ENCODE measurements at places on chromosomes 6 and 20.

DNA sequence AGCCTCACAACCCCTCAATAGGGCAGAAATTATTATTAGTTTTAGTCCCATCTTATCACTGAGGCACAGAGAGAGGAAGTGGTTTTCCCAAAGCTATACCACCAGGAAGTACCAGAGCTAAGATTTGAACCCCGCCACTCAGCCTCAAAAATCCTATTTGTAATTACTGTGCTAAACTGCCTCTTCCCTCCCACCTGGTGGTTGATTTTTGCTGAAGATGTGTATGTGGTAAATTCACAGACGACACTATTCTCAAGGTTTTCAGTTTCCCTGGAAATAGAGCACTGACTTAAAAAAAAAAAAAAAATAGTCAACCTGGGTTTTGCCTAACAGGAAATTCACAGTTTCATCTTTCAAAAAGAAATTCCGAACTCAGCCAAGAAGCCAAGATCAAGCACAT lies 57.9 kb downstream of the TSHZ2 start:
- DNase-seq: no peak

DNA sequence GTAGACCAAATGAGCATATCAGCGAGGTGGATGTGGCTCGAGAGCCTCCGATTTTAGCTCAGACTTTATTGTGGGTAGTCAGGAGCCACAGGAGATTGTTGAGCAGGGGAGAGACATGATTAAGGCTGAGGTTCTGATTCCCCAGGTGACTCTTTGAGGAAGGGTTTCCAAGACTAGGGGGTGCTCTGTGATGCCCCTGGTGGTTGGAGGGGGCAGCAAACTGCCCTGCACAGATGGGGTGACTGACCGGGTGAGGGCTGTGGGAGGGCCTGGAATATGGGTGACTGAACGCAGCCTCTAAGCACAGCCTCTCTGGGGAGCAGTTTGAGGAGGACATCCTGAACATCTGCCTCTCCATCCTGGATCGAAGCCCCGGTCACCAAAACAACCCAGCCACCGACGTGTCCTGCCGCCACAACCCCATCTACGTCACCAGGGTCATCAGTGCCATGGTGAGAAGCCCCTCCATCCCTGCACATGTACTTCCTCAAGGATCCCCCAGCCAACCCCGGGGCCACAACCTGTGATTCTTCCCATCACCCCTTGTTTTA lies 17.0 kb downstream of the TGM6 start:
- DNase-seq: no peak

GRCh38 chr6:111617149-111617548 lies 11.5 kb upstream of the TRAF3IP2 start:
- no peak for DNase-seq

DNA sequence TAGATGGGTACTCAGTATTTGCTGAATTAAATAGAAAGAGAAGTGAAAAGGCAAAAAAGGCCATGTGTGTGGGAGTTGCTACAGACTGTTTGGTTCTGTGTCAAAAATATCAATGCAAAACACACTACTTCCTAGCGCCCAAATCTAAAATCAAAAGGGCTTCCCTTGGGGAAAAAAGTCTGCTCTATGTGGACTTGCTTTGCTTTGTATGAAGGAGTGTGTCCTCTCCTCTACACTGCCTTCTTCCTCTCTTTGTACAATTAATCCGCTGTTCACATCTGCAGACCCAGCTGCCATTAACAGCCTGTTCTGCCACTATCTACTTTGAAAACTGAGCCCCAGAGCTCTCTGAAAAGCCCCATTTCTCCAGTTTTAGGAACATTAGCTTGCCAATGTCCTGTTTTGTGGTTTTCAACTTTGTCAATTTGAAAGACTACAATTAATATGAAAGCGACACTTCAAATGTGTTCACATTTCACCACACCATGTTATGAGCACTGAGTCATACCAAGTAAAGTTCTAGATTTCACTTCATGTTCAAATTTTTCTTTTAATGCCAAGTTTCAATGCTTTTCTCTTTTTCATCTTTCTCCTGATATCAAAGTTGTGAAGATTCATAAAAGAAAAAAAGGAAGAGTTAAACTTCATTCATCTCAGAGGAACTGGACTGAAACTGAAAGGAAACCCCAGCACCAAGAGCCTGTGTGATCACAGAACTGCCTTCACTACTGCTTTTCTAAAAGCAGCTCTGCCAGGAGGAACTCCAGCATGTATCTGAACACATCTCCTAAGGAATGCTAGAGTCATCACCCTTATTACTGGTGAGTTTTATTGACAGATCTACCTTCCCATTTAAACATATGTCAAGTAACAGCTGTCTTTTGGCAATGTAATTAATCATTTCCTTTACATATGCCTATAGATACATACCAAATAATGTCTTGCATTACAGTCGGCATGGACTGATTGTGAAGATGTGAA lies 102.6 kb downstream of the KIF13A start:
- no peak for DNase-seq

DNA sequence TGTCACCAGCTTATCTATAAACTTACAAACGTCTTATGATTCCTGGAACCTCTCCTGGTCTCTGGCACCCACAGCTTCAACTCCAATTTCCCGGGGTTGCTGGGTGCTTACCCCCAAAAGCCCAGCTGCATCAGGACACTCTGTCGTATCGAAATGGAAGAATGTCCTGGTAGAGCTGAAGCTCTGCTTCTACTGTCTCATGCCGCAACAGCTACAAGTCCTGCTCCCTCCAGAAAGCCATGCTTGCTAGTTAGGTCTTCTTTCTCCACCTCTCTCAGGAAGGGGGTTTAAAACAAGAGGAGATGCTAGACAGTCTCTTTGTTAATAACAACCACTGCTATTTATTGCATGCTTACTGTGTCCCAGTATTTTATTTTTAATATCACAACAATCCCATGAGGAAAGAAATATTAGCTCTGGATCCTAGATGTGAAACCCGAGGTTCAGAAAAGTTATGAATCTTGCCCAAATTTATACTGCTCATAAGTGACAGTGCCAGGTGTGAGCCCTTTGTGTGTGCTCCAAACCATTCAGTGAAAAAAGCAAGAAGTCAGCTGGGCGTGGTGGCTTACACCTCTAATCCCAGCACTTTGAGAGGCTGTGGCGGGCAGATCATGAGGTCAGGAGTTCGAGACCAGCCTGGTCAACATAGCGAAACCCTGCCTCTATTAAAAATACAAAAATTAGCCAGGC lies 82.3 kb upstream of the GCM1 start:
- DNase-seq: no peak

- no peak for DNase-seq
Measured at GRCh38 chr6:11947063-11947462, 65.0 kb upstream of the HIVEP1 start.

GRCh38 chr6:110859335-110859792 lies 15.2 kb upstream of the AMD1 start:
- no peak for DNase-seq

- DNase-seq: no peak
Measured at GRCh38 chr20:3446779-3447178, 24.0 kb upstream of the ATRN start.

DNA sequence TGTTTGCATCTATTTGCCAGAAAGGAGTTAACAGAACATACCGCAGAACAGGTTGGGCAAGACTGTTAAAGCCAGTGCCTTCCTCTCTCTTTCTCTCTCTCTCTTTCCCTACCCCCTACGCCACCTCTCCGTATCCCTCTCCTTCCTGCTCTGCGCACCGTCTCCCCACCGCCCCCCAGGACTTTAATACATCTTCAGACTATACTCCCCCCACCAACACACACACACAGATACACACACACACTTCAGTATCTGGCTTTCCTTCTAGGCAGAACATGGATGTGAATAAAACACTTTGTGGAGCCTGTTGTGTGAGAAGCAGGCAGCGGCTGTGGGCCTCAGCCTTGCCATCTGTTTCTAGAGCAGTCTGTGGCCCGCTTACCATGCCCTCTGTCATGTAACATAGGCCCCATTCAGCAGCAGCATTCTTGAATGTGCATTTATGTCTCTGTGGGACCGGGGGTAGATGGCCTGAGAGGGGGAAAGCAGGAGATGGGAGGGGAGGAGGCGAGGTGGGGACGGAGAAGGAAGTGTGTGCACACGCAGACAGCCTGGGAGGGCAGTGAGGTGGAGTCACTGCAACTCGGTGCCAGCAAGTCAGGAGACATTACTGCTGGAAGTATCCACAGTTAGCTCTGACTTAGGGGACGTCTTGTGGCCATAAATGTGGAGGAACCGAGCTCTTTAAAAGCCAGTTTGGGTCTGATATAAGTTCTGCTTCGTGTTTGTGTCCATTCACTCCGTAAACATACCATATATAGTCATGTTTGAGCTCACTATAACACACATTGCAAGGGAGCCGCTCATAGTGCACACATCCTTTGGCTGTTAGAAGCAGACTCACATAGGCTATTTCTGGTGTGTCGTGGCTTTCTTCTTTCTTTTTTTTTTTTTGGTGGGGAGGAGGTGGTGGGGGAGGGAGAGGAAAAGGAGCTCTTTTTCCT lies 38.4 kb downstream of the RREB1 start:
- DNase-seq: peak; percentile 62

GRCh38 chr6:108277831-108278230 lies 17.0 kb upstream of the SNX3 start:
- no peak for DNase-seq

DNA sequence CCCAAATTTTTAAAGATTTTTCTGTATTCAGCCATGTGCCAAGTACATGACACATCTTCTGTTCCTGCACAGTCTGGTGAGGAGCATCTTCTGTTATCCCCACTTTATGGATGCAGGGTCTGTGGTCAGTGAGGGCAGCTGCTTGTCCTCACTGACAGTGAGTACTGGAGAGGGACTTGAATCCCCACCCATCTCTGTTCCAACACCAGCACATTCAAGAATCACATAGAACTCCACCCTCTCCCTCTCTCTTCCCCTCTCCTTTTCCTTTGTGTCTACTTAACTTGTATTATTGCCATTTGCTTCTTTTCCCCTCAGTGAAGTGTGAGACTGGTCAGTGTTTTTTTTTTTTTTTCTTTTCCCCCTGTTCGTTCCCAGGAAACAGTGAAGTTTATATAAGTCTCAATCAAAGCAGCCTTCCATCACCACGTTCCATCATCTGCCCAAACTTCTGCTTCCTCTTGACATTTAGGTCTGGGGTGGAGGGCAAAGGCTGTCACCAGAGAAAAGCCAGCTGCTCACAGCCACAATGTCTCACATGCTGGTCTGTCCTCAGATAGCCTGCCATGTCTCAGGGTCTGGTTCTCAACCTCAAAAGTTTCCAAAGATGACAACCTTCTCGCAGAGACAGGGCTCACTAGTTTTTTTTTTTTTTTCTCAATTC lies 110.0 kb upstream of the SSTR4 start:
- no peak for DNase-seq

DNA sequence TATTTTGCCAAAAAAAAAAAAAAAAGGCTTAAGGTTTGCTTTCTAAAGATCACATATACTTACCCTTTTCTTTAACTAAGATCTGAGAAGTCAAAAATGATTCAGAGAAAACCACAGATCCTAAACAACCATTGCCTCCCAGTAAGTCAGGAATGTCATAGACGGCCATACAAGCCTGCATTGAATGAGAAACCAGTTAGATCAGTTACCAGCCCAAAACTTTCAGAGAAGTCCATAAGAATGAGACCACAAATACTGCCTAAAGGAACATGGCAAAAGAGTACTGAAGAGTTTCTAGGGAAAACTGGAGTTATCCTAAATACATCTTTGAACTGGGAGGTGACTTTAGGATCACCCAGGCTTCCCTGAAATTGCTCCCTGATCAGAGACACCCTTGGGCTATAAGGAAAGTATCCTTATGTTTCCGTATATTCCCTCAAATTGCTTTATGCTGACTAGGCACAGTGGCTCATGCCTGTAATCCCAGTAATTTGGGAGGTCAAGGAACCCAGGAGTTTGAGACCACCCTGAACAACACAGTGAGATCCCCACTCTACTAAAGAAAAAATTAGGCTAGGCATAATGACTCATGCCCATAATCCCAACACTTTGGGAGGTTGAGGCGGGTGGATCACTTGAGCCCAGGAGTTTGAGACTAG lies 79.4 kb upstream of the SLC4A11 start:
- DNase-seq: no peak

- no peak for DNase-seq
Measured at GRCh38 chr6:5998711-5999687, 7.7 kb downstream of the NRN1 start.

GRCh38 chr6:144296973-144297372 lies 11.8 kb downstream of the UTRN start:
- DNase-seq: no peak

DNA sequence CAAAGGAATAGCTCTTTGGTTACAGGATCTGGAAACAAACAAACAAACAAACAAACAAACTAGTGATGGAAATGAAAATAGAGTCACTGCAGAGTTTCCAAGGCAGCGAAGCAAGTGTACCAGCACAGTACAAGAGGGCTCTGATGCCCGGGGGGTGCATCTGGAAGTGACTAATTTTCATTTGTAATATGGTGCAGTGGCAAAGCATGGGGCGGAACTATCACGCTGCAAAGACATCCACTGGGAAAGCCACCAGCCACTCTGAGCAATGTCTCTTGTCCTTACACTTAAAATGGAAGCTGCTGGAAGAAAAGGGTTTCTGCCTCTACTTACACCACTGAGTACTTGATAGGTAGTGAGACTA lies 44.4 kb upstream of the NEDD9 start:
- DNase-seq: no peak

GRCh38 chr6:45129051-45129450 lies 199.1 kb upstream of the RUNX2 start:
- no peak for DNase-seq

GRCh38 chr6:161744211-161745067 lies 470.6 kb upstream of the AGPAT4 start:
- DNase-seq: no peak

DNA sequence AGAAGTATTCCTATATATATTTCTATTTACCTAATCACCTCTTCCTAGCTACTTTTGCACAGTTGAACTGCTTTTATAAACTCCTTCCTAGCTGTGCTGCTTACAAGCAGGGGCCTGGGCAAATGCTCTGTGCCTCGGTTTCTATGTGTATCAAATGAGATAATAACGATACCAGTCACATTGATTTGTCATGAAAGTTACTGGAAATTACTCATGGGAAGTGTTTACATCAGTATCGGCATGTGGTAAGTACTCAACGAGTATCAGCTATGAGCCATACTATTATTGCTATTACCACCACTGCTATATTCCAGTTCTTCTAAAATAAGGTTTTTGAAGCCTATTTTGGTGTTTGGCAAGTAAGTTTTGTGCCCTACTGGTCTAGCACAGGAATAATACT lies 4.9 kb downstream of the LAMA4 start:
- DNase-seq: no peak

- no peak for DNase-seq
Measured at GRCh38 chr20:64162239-64162910, 1.9 kb upstream of the MYT1 start.

- DNase-seq: no peak
Measured at GRCh38 chr6:48200869-48201390, 89.9 kb upstream of the PTCHD4 start.

- DNase-seq: no peak
Measured at GRCh38 chr6:24646771-24647170, 780 bp upstream of the KIAA0319 start.
